Immature natural killer cell (primary cell): ENCODE measurements at places on chromosomes 12 and 14.

GRCh38 chr12:108129017-108129812 is at the start of gene WSCD2:
WSCD2 (plus strand) TSS chr12:108129288; CDS start chr12:108195833, 66,545 bp downstream.
- no peak for DNase-seq

- DNase-seq, result no peak
These were observed 145.3 kb downstream of the SSPN start for GRCh38 chr12:26340649-26341048.

DNA sequence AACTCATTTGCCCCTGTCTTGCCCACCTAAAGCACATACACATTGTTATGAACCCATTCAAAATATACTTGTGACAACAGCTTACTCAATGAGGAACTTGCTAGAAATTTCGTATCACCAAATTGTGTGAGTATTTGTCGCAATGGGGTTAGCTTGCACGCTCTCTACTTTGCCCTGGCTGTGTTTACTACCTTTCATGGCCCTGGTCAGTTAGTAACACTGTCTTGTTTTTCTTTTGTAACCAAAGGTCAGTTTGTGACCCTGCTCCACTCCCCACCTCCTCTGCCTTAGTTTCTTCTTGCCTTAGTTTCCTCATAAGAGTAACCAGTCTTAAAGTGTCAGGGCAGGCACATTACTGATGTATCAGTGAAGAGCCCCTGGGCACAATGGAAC is 205.8 kb upstream of the EEA1 start:
- no peak for DNase-seq

DNA sequence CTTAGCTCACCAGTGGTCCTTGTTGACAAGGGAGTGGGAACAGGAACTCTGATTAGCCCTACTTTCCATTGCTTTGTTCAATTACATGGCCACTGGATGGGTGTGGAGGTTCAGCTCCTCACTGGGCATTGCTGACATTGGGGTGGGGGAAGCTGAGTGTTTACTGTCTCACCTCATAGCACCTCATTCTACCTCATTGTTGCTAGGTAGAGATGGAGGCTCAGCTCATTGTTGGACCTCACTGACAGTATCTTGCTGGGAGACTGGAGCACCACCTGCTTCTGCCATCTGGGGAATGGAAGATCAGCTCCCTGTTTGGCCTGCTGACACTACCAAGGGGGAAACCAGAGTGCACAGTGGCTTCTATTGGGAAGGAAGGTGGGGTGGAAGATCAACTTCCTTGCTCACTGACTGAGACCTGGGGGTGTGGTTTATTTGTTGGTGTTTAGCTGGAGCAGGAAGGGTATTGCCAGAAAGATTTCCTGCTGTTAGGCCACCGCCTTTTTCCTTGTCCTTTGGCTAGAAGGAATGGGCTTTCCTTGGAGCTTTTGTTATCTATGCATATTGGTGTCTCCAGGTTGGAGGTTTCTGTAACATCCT is 1.3 kb upstream of the OR4E2 start:
- DNase-seq, result no peak

DNA sequence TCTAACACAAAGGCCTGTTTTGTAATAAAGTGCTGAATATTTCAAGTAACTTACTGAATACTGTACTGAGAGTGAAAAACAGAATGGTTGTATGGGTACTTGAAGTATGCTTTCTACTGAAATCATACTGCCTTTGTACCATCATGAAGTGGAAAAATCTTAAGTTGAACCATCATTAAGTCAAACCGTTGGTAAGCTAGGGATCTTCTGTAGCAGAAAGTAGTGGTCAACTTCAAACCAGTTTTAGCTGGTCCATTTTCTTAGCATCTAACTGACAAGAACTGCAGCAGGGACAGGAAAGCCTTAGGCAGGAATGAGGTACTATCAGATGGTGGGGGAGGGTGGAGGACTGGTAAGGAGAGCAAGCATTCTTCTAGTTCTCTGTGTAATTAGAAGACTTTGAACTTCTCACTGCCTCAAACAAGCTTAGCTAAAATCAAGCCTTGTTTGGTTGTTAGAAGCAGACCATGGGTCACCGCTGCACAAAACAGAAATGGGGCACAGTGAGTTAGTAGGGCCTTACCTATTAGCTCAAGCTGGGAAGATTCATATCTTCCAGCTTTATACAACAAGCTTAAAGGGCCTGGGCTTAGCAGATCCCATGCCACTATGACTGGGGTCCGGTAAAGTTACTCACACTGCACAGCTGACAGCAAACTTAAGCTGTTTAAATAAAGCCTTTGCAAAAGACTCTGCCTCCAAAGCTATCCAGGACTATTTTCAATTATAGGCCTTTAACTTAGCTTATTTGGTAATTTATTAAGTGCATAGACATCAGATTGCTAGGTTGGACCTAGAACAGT is 73.8 kb downstream of the ACADS start:
- no peak for DNase-seq

- DNase-seq, result no peak
These were observed 26.3 kb downstream of the ITGA7 start for GRCh38 chr12:55681142-55682077.

DNA sequence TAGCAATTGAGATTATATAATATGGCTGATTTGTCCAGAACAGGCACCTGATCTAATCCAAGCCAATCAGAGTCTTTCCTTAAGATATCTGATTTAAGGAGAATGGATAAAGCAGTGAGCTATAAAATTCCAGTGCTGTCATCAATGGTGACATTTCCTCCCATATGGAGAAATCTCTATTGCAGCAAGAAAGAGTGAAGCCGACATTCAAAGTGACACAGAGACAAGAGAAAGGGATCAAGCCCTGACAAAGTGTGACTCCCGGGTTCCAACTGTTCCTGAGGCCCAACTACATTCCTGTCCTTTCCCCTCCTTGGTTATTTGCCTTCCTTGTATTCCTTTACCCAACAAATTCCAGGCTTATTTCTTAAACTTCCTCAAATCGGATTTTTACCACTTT is 430.0 kb upstream of the SOX5 start:
- DNase-seq, result no peak

DNA sequence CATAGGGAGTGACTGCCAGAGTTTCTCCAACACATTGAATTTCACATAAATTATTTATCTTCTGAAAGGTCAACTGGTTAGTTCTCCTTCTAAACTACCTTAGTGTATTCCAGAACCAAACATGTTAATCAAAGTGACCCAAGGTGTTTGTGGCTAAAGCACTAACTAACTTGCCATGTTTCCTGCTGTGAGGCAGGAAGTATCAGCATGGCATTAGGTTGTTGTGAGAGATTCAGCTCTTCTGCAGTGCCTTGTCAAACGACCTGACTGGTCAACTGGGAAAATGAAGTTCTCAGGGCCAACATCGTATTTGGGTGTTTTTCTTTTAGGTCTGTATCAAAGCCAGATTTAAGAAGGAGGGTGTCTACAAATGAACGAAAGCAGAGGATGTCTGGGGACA is 448.1 kb downstream of the APAF1 start:
- no peak for DNase-seq

DNA sequence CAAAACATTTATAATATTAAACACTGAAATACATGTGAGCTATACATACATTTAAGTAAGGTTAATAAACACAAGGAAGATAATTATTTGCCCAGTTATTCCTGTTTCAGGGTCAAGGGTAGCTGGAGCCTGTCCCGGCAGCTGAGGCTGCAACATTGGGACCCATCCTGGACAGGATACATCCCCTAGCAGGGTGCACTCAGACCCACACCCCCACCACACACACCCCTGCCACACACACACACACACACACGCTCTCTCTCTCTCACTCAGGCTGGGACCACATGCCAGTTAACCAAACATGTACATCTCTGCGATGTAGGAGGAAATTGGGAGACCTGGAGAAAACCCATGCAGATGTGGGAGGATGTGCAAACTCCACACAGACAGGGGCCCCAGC is 112.6 kb upstream of the TMCC3 start:
- no peak for DNase-seq

DNA sequence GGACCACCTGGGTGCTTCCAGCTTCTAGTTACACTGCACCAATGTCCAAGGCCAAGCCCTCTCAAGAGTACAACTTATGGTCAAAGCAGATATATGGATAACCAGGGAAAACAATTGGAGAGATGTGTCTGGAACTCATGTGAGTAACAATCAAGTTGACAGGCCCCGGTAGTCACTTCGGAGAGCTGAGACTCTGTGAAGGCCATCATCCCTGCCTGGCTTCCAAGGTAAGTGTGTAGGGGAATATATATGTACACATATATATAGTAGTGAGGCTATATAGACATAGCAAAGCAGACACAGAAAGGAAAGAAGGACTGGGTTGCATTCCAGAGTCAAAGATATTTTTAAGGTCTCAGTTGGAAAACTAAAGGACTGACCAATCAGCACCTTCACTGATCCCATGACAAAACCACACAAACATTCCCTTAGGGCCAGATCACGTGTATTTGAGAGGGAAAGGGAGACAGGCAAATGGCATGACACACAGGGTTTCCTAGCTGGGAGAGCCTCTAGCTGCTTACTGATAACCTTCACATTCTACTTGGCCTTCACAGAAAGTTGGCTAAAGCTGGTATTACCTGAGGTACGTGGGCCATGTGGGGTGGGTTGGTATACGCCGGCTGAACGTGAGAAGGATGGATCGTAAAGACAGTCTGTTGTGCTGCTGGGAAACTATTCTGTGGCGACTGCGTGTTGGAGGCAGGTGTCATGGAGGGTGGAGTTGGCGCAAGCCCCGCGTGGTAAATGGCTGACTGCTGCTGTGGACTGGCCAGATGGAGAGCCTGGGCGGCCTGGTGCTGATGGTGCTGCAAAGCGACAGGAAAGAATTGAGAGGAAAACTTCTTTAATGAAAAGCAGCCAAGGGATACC is 50.0 kb downstream of the SH2B3 start:
- no peak for DNase-seq

- DNase-seq, result no peak
These were observed 6.0 kb upstream of the LRP6 start for GRCh38 chr12:12272869-12273268.

- DNase-seq, result no peak
These were observed 418.6 kb downstream of the NELL2 start for GRCh38 chr12:44457465-44457864.

DNA sequence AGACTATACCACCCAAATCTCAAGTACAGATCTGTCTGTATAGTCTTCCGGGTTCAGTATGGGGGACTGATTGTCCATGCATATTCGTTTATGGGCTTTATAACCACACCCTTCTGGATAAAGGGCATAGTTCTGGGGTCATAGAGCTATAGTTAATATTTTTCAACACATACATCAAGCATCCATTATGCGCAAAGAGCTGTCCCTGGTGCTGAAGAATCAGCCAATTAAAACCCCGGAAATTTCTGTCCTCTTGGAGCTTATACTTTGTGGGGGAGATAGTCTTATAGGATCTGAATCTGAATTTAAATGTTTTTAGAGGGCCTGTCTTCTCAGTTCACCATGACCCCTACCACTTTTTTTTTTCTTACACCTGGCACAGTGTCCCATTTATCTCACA is 256.7 kb downstream of the SUDS3 start:
- DNase-seq, result no peak

DNA sequence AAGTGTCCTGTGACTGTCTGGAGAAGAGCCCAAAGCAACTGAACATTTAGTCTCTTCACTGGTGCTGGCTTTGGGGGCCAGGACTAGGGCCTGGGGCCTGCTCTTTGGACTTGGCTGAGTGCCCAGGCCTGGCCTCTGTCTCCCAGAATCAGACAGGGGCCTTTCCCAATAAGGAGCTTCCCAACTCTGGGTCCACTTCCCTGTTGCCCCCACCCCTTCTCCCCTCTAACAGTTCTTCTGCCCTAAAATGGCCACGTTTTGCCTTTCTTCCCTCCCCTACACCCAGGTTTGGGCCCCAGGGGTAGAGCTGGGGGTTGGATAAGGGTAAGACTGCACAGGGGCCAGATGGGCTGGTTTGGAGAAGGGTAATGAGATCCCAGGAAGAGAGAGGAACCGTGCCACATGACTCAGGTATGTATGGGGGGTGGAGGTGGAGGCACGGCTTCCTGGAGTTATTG is 10.0 kb upstream of the ITGA5 start:
- no peak for DNase-seq

DNA sequence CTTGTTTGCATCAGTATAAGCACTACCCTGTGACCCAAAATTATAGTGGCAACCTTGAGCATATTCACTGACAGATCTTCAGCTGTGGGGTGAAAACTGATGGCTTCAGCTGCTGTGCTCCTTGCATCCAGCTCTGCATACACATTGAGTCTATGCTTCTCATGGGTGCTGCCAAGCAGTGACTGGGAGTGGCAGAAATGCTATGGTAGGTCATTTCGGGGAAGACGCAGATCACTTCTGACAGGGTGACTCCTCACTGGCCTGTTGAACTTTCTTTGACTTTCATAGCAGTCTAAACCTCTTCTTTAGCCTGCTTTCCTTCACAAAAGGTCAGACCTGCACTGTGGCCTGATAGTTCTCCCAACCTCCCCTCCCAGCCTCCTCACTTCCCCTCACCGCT is 5.6 kb upstream of the ALDH1L2 start:
- no peak for DNase-seq

- DNase-seq, result peak; percentile 31
These were observed 50.9 kb upstream of the VASH1 start for GRCh38 chr14:76710056-76711010.

GRCh38 chr12:47868041-47868440 is 36.8 kb downstream of the VDR start:
- no peak for DNase-seq

DNA sequence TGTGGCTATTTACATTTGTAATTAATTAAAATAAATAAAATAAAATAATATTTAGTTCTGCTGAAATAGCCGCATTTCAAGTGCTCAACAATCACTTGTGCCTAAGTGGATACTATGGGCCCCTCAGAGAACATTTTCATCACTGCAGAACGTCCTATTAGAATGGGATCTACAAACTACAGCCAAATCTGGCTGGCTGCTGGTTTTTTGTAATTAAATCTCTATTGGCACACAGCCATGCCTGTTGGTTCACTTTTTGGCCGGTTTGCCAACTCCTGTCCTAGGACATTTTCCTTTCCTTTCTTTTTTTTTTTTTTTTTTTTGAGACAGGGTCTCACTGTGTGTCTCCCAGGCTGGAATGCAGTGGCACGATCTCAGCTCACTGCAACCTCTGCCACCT is 9.8 kb downstream of the CCDC63 start:
- no peak for DNase-seq
